ENCODE measurements at places on chromosomes 5 and 9. TPM values are rescaled to one million over a fixed set of nuclear protein-coding genes. Genes with fewer than 3 reads are reported as not detected.

PCDHGB5 gene
- total RNA-seq: 1.7 TPM

FGF10 gene
- not detected for total RNA-seq

RNF208 gene
- 1.4 TPM for total RNA-seq

MEF2C gene
- total RNA-seq: 3.3 TPM

PDZD2 gene
- not detected for total RNA-seq

DNA sequence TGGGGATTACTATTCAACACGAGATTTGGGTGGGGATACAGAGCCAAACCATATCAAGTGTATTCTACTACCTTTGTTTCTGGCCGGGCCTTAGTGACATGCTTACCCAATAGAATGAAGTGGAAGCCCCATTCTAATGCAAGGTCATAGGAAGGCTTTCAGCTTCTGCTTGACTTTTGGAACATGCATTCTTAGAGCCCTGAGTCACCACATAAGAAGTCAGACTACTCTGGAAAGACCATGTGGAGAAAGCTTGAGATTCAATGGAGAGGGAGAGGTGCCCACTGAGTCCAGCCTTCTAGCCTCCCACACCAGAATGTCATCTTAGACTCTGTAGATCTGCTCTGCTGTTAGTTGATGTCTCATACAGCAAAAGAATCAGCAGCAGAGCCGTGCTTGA, 155.7 kb upstream of the FBN2 start:
- DNase-seq: no peak

DNA sequence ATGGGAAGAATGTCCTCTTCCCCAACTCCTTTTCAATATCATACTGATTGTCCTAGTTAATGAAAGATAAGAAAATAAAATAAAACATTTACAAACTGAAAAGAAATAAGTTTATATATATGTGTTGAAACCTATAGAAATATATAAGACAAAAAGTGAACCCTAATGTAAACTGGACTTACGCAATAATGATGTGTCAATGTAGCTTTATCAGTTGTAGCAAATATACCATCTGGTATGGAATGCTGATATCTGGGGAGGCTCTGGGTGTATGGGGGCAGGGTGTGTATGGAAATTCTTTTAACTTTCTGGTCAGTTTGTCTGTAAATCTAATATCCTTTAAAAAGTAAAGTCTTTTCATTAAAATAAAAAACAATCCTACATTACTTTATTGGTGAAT, 603.9 kb downstream of the DMRTA1 start:
- DNase-seq: no peak

DNA sequence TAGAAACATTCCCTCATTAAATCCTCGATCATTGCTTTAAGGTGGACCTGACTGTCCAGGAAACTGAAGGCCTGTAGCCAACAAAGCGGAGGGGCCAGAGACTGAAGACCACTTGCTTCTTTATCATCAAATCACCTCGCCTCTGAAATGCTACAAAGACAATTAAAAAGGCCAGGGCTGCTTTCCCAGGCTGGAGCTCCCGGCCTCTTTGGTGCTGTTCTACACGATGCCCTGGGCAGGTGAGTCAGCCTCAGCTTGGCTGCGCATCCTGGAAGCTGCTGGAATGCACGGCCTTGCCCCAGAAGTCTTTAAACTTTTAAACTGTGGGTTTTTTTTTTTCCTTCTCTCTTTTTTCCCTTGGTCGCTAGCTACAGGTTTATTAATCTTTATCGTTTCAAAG, 46.5 kb downstream of the SH3PXD2B start:
- no peak for DNase-seq

- DNase-seq: no peak
Observed at GRCh38 chr9:86721843-86722705, 225.2 kb downstream of the GAS1 start.

GRCh38 chr5:173866243-173866857, 21.8 kb upstream of the CPEB4 start:
- no peak for DNase-seq

All from natural killer cell treated with Interleukin-12 subunit alpha and Interleukin-12 subunit beta and Interleukin-15 and Interleukin-18, amount 100 ng/mL, for 72 hours (primary cell).